ENCODE measurements at places on chromosomes 13 and 19. TPM values are rescaled to one million over a fixed set of nuclear protein-coding genes. Genes with fewer than 3 reads are reported as not detected.

GPR18 gene
- 42.9 TPM for total RNA-seq

DMKN gene
- not detected for total RNA-seq

ZNF723 gene
- not detected for total RNA-seq

CALR gene
- total RNA-seq, result 559 TPM

KCNK6 gene
- 3.1 TPM for total RNA-seq
